ENCODE measurements at places on chromosomes 5 and 9.

DNA sequence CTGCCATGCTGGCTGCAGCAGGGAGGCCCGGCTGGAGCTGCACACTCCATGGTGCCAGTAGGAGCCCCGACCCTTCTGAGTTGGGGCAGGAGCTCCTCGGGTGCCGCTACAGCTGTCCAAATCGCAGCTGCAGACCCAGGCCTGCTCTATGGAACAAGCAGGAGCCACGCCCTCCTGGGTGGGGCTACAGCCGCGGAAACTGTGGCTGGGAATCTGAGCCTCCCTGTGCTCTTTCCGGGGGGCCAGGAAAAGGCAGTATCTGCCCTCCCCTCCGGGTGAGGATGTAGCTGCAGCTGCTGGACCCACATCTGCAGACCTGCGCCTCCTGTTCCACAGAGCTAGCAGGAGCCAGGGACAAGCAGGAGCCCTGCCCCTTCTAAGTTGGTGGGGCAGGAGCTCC lies 278.9 kb upstream of the ACTBL2 start:
- DNase-seq: no peak

- DNase-seq: no peak
These were observed 244.6 kb upstream of the EFNA5 start for GRCh38 chr5:107915176-107915812.

DNA sequence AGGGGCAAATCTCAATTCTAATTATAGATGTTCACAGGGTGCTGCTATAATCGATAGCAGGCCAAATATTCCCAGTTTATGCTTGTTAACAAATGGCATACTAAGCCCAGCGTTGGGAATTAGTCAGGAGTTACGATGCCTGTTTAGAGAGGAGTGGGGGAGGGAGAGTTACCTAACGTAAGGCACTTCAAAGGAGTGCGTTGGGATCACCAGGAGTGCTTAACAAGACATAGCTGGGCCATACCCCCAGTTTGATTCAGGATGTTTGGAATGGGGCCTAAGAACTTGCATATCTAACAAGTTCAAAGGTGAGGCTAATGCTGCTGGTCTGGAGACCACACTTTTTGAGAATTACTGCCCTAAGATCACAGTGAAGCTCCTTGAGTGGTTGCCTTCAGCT lies 14.5 kb upstream of the SRP19 start:
- DNase-seq: no peak

DNA sequence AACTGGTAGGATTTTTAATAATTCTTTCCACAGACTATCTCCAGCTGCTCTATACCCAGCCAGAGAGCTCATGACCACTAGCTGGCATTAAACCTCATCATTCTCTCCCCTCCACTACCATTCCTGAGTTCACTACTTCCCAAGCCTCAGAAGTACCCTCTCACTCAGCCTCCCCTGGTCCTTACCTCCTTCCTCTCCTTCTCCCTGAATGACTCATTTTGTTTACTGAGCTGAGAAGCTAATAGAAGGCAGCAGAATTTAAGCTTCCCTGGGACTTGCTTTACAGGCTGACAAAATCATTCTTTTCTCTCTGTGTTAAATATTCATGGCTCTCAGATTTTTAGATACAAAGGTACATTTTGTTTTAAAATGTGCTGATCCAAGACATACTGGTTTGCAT lies 305.4 kb downstream of the TLR4 start:
- no peak for DNase-seq

DNA sequence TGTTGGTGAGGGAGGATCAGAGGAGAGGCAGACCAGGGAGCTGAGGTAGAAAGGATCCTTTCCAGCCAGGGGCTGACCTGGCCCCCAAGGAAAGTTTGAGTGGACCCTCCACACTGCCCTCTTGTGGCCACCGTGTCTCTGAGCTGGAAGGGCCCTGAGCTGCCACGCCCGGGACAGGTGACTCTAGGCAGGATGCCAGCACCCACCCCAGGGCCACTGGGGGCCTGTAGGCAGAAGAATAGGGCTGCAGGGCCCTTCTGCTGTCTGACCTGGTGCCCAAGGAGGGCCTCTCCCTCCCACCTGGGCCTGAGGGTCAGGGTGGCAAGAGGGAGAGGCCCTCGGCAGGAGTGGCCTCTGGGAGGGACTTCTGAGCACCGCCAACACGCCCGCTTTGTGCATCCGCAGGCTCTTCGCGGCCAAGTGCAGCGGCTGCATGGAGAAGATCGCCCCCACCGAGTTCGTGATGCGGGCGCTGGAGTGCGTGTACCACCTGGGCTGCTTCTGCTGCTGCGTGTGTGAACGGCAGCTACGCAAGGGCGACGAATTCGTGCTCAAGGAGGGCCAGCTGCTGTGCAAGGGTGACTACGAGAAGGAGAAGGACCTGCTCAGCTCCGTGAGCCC lies 76.8 kb downstream of the LMX1B start:
- peak; percentile 64 for DNase-seq

All from SK-MEL-5 (cell line).